ENCODE measurements at places on chromosomes 7 and 10.

- DNase-seq = no peak
Measured at GRCh38 chr7:105734233-105734632, 142.2 kb downstream of the ATXN7L1 start.

DNA sequence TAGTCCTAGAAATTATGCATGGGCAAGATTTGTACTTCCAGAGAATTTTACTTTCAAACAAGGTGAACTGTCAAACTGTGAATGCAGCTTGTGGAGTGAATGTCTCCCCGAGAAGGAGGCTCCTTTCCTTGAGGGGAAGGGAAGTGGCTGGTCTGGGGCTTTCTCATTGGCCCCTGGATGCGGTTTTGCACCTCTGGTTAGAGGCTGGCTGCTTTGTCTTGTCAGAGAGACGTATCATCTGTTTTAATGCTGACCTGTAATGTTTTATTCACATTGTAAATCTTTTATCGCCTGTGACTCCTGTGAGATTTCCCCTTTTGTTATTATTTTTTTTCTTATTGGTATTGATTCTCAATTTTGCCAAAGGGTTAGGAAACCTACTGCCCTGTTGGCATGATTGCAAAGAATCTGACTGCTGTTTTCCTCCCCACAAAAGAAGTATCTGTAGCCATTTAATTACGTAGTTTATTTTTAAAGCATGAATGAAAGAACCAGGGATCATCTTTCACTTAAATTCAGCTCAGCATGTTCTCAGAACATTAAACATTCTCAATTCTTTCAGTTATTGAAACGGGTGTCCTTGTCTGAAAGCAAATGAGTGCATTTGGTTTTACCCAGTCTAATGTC lies 238.3 kb upstream of the NFE2L3 start:
- DNase-seq = no peak

GRCh38 chr10:100888957-100889356 lies 23.8 kb upstream of the SLF2 start:
- DNase-seq = no peak

GRCh38 chr10:17712717-17713471 lies 39.1 kb upstream of the TMEM236 start:
- DNase-seq = no peak

DNA sequence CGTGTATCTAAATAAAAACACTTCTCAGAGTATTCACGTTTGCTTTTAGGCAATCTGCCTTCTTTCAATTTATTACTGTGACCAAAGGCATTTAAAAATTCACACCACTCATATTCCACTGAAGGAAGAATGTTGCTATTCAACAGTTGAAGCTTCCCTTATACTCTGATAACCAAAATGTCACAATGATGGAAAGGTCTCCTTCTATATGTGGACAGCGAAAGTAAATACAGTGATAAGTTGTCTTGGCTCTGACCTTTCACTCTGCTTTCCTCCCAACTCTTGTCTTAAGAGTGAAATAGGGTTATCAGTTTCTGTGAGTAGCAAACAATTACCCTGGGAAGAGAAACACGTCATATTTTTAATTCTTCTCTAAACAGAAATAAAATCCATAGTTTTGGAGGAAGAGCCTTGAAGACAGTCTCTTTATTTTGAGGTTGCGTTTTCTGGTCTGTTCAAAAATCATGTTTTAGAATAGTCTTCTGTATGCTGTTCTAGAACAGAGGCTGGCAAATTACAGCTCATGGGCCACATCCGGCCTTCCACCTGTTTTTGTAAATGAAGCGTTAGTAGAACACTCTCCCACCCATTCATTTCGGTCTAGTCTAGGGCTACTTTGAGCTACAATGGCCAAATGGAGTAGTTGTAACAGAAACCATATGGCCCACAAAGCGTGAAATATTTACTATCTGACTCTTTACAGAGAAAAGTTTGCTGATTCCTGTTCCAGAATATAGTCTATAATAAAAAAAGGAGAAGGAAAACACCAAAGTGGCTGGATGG lies 41.3 kb downstream of the ETV1 start:
- no peak for DNase-seq

DNA sequence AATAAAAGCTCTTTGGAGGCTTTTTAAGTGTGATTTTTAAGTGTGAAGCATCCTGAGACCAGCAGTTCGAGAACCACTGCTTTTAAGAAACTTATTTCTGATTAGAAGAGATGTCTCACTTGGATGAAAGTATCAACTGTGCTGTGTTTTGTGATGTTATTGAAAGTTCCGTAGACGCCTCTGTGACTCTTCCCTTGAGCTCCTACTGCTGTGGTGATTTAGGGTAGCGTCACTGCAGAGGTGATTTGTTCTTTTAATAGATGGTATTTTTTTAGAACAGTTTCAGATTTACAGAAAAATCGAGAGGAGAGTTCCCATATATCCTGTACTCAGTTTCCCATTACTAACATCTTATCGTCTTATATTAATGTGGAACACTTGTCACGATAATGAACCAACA lies 29.5 kb downstream of the FBH1 start:
- no peak for DNase-seq

DNA sequence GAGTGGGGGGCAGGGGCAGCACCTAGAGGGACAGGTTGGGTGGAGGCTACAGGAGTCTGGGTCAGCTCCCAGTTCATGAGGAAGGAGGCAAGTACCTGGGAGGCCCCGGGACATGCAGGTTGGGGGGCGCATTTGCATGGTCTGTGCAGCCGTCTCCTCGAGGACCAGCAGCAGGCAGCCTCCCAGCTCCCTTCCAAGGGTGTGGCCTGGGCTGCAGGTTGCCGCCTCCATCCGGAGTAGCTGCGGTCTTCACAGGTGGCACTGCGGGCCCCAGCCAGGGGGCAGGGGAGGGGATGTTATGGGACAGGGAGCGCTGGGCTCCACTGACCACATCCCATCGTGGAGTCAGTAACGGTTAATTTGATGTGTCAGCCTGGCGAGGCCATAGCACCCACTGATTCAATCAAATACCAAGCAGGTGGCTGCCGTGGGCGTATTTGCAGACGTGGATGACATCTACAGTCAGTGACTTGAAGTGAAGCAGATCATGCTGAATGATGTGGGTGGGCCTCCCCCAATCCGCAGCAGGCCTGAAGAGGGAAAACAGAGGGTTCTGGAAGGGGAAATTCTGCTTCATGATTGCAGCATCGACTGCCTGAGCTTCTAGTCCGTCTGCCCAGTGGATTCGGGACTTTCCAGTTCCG lies 81.6 kb downstream of the PRKAG2 start:
- no peak for DNase-seq

DNA sequence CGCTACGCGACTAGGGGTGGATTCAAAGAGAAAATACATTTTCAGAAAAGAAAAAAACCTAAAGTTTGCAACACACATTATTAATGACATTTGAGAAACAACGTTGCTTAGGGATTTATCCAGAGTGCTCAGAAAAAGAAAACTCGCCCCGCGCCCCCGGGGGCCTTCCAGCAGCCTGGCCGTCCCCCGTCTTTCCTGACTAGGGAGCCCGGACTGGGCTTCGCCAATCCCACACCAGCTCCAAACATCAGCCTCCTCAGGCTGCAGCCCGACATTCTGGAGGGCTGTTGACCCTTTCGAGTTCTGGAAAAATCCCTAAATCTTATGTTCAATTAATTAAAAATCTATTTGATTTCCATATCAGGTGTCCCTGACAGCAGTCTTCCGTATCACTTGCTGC lies 48.6 kb downstream of the CLEC2L start:
- no peak for DNase-seq

- no peak for DNase-seq
Measured at GRCh38 chr7:70714506-70715038, 417.4 kb upstream of the GALNT17 start.

- no peak for DNase-seq
Measured at GRCh38 chr7:99008181-99008631, 129.9 kb downstream of the TRRAP start.

DNA sequence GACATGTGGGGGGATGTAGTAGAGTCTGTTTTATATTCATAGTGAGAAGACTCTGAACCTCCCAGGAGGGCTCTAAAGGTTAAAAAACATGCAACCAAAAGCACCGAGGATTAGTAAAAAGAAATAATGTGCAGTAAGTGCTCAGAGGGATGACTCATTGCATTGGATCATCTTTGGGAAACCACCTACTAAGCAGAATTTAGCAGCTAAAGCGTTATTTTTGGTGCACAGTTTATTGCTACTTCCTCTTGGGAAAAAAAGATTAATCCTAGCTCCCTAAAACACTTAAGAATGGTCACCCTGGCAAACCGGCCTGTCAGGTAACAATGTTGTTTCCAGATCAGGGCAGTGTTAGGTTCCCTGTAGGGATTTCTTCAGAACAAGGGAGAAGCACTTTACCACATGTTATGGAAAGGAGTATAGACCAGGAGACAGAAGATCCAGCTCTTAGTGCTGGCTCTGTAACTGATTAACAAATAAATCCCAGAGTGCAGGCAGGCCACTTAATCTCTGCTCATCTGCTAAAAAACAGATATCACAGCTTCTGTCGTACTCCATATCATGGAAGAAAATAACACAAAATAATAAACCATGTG lies 44.8 kb upstream of the FAM133B start:
- no peak for DNase-seq

GRCh38 chr10:4186849-4187540 lies 402.0 kb upstream of the KLF6 start:
- no peak for DNase-seq

DNA sequence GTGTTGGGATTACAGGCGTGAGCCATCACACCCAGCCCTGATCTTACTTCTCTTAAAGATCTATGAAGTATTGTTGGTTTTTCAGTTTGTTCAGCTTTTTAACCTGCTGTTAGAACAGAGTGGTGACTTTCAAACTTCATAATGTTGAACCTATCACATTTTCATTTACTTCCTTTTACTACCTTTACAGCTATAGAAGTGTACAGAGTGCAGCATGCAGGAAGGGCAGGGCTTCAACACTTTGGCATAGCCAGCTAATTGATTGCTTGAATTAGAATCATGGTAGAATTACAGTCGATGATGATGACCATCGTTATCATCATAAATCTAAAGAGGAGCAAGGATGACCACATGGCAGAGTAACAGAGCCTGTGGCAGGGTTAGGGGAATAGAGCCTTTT lies 55.5 kb downstream of the AOAH start:
- no peak for DNase-seq

DNA sequence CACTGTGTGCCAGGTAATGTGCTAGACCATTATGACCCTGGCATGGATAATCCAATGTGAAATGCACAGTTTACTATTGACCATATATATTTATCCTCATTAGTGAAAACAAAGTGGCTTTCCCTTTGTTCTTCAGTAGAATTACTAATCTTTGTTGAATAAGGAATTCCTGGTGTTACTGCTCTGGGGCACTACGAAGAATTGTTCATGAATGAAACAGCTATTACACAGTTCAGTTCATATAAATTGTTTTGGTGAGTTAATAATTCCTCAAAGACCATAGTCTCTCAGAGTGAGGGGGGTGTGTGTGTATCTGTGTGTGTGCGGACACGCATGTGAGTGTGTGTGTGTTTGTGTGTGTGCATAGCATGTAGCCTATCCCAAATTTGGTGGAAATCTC lies 668.0 kb upstream of the MBL2 start:
- DNase-seq = no peak

- no peak for DNase-seq
Measured at GRCh38 chr7:47574482-47575329, 7.2 kb downstream of the TNS3 start.

Measured in left renal pelvis (tissue), 4 donors.